Brain (organoid and tissue), 16 donors: ENCODE measurements at places on chromosomes 3 and 15. TPM values are rescaled to one million over a fixed set of nuclear protein-coding genes. Genes with fewer than 3 reads are reported as not detected.

DNA sequence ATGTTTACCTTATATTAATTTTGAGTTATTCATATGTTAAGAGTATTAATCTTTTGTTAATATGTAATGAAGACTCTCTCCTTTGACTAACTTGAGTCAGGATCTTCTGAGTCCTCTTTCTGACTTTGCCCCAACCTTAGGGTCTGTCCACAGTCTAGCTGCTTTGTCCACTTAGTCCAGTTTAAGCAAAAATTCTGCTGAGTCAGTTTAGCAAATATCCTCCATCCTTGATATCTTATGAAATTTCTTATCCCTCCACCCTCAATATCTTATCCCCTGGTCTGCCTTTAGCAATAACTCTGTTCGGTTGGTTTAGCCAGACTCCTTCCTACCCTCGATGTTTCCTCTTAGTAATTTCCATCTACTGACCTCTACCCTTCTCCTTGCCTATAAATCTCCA is 91.7 kb downstream of the DIPK2A start:
- DNase-seq: no peak

GRCh38 chr3:191461113-191461595 is at the start of gene PYDC2:
Gene PYDC2, plus strand, starts transcription at chr3:191461163. Its CDS starts 0 bp downstream, at chr3:191461163.
- no peak for DNase-seq

DNA sequence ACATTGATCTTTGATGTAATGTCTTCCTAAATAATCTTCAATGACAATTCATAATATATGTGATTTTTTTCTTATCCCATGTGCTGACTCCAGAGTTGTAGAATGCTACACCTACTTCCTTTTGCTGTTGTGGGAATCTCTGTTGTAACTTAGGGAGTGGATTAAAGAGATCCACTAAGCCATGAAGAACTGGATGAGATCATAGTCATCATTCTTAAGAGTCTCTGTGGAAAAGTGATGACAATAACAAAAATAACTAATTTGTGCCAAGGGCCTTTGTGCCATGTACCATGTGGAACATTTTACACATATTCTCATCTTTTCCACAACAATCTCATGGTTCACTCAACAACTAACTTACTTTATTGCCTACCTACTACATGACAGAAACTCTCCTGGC is 162.9 kb upstream of the PDZRN3 start:
- DNase-seq: no peak

- no peak for DNase-seq
Measured at GRCh38 chr3:188951734-188952133, 220.0 kb upstream of the TPRG1 start.

DNA sequence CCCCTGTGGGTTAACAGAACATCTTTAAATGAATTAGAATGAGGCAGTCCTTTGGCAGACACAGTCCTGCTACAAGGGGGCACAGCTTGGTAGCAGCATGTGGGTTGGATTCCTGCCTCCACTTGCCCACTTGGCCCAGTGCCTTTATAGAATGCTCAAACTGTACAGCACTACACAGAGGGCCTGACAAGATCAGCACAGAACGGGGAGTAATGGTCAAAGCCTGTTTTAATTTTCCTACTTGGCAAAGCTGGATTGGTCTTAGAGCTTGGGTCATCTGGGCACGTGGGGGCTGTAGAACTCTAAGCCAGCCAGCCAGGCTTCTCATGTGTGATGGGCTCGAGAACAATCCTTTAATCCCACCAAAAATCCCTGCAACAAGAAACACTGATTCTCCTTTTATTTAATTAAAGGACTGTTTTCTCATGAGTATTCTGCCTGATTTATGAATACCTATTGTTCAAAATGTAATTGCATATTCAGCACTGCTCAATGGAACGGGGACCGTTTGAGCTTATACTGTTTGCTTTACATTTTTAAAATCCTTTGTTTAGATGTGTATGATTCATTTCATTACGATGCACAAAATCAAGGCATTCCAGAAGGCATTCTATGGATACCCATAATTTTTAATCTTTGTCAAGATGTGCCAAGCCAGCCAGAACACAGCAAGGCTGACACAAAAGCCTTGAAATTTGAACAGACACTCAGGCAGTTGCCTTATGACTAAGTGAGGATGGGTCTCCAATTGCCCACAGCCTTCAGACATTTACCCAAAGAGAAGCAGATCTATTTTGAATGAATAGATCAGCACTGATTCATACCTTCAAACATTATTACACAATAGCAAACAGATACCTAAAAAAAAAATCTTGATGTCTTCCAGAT is 249.3 kb upstream of the TGFBR2 start:
- peak; percentile 30 for DNase-seq

DNA sequence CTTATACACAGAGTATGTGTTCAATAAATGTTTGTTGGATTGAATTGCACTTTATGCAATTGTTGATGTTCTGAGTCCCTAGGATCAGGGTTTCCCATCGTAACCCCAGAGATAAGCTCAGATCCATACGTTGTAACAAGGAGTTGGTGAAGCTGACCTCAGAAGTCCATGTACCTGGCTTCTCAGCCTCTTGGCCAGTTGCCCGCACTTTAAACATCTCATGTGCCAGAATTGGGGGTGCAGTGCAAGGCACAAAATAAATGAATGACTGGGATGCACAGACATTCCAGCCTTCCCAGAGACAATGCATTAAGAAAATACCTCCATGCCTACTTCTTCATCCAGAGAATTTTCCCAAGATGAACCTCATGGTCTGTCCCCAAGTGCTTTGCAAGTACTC is 142.9 kb upstream of the IL12A start:
- no peak for DNase-seq

DNA sequence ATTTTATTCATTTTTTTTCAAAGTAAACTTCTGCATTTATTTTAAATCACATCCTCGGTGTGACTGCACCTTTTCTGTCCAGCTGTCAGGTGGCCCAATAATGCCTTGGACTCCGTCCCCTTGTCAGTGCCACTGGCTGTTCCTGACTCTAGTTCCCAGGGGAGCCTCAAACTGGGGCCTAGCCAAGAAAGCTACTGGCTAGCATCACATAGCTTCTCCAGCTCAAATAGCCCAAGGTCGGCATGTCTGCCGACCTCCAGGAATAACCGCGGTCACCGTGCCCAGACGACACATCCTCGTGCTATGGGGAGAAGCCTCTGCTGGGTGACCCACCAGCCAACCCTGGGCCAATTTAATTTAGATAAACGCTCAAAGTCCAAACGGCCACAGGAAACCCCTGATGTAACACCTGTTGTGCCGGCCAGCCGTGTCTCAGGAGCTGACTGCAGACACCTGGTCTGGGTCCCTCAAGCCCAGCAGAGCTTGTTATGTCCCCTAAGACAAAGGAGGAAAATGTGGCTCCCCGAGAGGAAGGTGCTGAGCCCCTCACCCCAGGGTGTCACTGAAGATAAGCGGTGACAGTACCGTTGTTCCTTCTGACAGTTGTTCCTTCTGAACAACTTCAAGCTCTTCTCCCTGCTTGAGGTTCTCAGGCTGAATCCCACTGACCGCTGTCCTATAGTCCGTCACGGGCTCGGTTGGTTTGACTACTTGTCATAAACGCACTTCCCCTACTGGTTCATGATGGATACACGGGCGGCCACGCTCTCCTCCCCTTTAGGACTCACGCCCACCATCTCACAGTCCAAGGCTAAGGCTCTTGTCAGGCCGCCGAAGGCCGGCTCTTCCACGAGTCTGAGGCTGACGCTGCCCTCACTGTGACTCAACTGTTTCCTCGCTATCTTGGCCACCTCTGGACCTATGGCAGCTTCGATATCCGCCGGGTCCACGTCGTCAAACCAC is 126.2 kb downstream of the KLF13 start:
- DNase-seq: no peak

DNA sequence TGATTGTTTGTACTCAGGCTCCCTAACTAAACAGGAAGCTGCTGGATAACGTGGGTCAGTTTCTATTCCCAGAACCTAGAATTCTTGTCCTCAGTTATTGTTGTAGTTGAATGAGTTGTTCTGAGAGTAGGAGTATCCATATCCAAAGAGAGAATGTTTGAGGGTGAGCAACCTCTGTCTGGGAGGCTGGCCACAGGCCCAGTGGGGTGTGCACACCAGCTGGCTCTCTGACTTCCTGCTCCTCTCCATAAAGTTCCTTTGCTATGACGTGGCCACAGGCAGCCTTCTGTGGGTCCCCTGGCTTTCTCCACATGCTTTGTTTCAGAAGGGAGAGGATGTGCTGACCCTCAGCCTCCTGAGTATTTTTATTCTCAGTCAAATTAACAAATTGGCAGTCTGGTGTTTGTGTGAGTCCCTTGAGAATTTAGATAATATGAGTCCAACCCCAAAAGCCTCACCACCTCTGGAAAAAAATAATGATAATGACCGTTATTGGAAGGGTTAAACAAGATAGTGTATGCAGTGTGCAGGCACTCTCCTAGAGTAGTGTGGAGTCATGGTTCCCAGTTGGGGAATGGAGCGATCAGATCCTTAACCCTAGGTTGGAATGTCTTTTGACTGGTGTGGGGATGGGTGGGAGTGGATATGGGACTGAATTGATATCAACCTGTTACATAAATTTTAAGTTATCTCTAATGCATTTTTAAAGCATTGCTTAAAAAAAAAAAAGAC is 47.6 kb upstream of the MED12L start:
- DNase-seq: no peak

GRCh38 chr15:68427366-68427765 is 4.6 kb downstream of the ITGA11 start:
- DNase-seq: no peak

GRCh38 chr3:114660124-114660523 is 366.3 kb downstream of the TIGIT start:
- peak; percentile 57 for DNase-seq

- no peak for DNase-seq
Measured at GRCh38 chr15:101225658-101226057, 26.2 kb downstream of the CHSY1 start.

- no peak for DNase-seq
Measured at GRCh38 chr15:36422631-36423030, 156.8 kb upstream of the CDIN1 start.

DNA sequence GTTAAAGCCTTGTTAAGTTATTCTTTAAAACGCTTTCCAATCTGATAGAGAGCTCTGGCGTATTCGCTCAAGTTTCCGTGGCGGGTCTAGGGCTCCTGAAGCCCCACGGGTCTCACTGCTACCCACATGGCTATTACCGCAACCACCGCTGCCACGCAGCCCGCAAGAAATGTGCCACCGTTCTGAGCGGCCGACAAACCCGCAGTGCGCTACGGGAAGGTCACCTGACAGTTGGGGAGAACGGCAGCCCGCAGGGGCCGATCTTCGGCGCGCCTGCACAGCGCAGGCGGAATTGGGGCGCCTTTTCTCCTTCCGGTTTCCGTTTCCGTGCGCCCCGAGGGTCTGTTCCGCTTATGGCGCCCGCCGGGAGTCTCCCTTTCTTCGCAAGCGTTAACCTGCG is 76.6 kb upstream of the SNRPN start:
- DNase-seq: peak; percentile 88

Gene MYH15
- polyA plus RNA-seq: 0.15 TPM

DNA sequence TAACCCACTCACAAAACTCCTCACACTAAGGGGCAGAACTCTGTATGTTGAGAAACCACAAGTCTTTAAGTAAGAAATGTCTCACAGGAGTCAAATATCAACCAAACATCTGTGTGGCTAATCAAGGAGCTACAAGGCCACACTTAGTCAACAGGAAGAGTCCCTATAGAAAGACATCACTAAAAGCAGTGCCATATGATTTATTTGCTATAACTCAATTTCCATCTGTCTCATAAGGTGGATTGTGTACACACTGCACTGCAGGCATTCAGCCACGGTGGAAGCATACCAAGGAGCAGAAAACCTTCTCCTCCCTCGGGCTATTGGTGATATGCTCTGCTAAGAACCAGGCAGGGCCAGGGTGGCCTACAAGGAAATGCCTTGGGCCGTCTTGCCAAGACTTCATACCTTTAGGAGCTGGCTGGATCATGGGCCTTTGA is 197.6 kb upstream of the CFAP20DC start:
- DNase-seq: peak; percentile 9

DNA sequence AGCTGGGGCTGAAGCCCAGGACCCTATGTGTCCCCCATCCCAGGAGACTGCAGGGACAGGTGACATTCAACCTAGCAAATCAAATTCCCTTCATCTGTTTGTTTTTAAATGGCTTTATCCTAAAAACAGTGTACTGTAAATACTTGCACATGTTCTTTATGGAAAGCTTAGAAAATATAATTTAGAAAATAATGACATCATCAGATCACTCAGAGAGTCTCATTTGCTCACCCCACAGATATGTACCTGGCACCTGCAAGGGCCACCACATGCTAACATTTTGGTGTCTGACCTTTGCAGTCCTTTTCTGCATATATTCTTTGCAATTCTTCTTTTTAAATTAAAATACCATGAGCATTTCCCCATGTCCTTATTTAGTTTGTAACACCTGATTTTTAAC is 58.6 kb upstream of the FGD5 start:
- DNase-seq: no peak
